Endodermal cell (in vitro differentiated cells): ENCODE measurements at places on chromosomes 3 and 15. TPM values are rescaled to one million over a fixed set of nuclear protein-coding genes. Genes with fewer than 3 reads are reported as not detected.

SUCNR1 gene
- not detected in 2 replicates for total RNA-seq

CAMP gene
- total RNA-seq, result not detected in 3 replicates

PLCH1 gene
- 10.5 and 12.0 TPM in 2 replicates for total RNA-seq

EXD1 gene
- total RNA-seq, result not detected in 3 replicates

CPNE4 gene
- total RNA-seq, result 2.0 and 2.5 TPM in 2 replicates

OR5H1 gene
- 0.11 to 0.28 TPM (median 0.22 TPM) in 3 replicates for total RNA-seq
